ENCODE measurements at places on chromosomes 16 and 17.

GRCh38 chr17:45231481-45232116 lies 9.9 kb downstream of the FMNL1 start:
- DNase-seq, result no peak

DNA sequence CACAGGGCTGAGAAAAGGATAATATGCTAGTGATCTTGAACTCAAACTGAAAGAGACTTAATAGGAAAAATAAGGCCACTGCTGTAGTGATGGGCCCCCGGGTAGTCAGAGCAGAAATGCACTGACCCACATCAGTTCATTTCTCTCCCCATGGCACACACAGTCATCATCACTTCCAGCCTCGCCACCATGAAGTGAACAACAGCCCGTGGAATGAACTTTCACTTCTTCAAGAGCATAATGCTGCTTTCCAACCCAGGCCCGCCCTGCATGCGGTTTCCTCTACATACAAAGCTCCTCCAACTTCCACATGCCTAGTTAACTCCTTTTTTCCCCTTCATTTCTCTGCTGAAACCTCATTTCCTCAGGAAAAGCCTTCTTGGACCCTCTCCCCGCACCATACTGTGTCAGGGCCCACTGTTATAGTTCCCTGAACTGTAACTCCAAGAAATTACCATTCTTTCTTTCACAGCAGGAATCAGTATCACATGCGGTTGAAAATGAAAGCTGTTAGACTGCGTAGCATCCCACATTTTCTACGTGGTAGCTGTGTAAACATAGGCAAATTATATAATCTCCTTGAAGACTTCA lies 65.8 kb upstream of the SMIM36 start:
- peak; percentile 4 for DNase-seq

DNA sequence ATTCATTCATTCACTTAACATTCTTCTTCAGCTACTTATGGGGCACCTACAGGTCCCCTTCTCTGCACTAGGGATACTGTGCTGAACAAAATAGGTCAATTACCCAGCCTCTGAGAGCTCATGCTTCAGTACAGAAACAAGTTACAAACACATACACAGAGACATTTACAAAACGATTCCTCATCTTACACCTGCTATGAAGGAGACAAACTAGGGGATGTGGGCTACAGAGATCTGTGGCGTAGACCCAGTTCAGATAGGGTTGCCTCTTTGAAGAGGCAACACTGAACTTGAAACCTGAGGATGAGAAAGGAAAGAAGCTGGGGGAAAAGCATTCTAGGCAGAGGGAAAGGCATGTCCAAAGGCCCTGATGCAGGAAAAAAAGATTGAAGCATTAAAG lies 5.2 kb downstream of the IL21R start:
- no peak for DNase-seq

- DNase-seq, result no peak
These were observed 7.1 kb downstream of the ARL4D start for GRCh38 chr17:43405861-43406260.

- no peak for DNase-seq
These were observed 56.7 kb upstream of the ERCC4 start for GRCh38 chr16:13863075-13863765.

GRCh38 chr17:78329263-78330059 lies 30.4 kb downstream of the SOCS3 start:
- DNase-seq, result no peak

GRCh38 chr17:62690168-62690897 lies 62.9 kb downstream of the MRC2 start:
- DNase-seq, result no peak

GRCh38 chr17:65532101-65532890 lies 29.2 kb downstream of the AXIN2 start:
- no peak for DNase-seq

DNA sequence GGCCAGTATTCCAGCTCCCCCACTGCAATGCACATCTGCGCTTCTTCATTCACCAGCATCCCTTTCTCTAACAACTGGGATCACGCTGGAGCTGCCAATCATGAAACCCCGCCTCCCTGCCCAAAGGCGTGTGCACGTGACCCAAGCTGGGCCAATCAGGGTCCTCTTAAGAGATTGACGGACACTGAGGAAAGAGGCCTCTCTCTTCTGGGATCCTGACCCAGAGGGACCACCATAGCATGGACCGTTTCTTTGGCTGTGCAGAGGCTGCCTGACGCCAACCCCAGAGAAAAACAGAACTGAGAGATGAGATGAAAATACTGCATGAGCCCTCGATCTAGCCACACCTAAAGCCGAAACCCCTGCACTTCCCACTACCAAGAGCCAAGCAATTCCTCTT lies 32.0 kb downstream of the COTL1 start:
- no peak for DNase-seq

GRCh38 chr17:42202159-42202558 lies 7.9 kb upstream of the GHDC start:
- DNase-seq, result no peak
